ENCODE measurements at places on chromosomes 16 and 17.

DNA sequence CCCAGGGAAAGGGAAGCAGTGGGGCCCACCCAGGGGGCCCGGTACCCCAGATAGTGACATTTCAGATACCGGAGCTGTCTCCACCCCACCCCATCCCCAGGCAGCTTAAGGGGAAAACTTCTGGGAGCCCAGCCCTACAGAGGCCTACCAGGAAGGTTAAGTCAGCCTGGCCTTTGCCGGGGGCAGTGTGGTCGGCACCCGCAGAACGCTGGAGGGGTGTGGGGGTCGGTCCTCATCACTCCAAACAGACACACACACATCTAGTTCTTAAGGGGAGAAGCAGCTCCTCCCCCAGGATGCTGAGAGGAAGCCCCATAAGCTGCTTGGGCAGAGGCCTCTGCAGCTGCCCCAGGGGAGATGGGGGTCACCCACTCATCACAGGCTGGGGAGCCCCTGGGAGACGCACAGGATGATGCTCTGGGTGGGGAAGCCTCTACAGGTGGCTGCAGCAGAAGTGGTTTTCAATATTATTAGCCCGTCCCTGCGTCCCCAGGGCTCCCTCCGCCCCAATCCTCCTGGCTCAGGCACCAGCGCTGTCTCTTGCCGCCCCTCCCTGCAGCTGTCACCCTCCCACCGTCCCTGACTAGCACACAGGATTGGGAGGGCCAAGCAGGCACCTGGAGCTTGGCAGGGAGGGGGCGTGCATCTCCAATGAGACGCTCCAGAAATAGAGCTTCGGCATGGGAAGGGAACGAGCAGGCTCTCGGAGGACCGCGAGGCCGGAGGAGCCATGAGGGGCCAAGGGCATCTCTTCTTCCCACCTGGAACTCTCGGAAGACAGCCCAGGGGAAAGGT lies 1.4 kb upstream of the ABR start:
- no peak for DNase-seq

DNA sequence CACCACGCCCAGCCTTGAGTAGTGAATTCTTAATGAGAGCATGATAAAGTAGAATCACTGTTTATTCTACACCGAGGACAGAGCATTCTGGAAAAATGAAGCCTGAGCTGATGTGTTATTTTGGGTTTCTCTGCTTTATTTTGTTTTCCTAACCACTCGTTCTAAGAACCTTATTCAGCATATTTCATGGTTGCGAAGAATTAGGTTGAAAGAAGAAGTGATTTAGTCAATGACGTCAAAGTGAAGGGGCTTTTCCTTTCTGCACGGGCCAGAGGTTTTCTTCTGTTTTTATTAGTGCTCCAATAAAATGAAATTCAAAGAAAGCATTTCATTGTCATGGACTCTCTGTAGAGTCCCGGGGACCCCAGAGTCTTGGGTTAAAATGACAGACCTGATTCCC lies 178.5 kb downstream of the MAF start:
- no peak for DNase-seq

DNA sequence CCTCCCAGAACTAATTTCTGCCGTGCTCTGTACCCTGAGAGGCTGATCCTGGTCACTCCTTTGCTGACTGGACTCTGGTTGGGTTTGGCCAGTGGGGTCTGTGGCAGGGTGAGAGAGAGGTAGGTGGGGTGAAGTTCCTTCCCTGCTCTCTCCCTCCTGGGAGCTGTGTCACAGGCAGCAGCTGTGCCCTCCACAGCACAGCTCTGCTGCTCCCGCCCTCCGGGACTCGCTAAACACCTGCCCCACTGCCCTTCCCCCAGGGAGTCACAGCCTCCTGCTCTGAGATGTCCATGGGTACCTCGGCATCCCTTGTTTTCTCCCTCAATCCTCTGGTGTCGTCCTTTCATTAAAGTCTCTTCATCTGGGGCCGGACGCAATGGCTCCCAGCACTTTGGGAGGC lies 66.4 kb downstream of the SRCIN1 start:
- no peak for DNase-seq

DNA sequence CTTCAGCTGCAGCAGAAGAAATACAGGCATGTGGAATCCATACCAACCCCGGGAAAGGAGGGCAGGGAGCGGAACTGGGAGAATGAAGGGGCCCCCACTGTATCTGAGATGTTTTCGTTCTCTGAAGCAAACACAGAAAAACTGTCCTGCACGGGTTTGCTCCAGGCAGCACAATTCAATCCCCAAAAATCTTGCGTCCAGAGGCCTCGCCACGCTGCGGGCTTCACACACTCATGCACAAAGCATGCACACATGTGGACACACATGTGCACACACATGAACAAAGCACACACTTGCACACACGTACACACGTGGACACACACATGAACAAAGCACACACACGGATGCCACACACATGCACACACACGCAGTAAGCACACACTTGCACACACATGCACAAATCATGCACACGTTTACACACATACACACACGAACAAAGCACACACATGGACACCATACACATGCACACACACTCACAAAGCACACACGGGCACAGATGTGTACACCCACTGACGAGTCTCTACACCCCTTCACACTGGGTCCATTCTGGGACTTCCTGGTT lies 27.3 kb downstream of the COX4I1 start:
- DNase-seq, result no peak

DNA sequence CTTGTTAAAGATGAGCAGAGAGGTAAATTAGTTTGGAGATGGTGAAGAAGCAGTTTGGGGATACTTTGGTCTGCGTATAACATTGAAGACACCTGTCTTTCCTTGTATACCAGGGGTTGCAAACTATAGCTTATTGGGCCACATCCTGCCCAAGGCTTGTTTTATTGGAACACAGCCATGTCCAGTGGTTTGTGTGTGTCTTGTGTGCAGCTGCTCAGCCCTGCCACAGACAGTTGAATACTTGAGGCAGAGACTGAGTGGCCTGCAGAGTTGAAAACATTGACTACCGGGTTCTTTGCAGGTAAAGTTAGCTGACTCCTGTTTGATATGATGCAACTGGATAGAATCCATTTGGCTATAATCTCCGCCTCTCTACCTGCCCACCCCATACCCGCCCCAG lies 224.4 kb downstream of the PRKCA start:
- no peak for DNase-seq

GRCh38 chr16:83581082-83581481 lies 226.7 kb upstream of the HSBP1 start:
- no peak for DNase-seq

DNA sequence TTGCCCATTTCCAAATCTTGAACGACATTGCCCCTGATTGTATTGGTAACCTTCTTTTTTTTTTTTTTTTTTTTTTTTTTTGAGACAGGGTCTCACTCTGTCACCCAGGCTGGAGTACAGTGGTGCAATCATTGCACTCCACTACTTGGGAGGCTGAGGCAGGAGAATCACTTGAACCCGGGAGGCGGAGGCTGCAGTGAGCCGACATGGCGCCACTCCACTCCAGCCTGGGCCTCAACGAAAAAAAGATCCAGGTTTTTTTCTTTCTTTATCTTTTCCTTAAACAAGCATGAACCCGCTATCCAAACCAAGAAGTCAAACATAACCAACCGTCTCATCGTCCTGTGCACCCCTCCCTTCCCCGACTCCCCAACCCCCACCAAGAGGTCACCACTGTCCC lies 47.6 kb upstream of the RPH3AL start:
- no peak for DNase-seq

GRCh38 chr16:52022177-52022576 lies 524.8 kb downstream of the TOX3 start:
- no peak for DNase-seq

- DNase-seq, result no peak
Measured at GRCh38 chr17:77317091-77317750, 176.5 kb downstream of the SEC14L1 start.

GRCh38 chr17:76681222-76682137 lies 29.3 kb downstream of the MXRA7 start:
- peak; percentile 42 for DNase-seq

GRCh38 chr17:50278526-50279180 lies 4.4 kb downstream of the TMEM92 start:
- DNase-seq, result no peak

- no peak for DNase-seq
Measured at GRCh38 chr17:63956296-63956920, 16.3 kb downstream of the SCN4A start.

GRCh38 chr16:11639008-11639562 lies 29.2 kb upstream of the SNN start:
- DNase-seq, result no peak

- no peak for DNase-seq
Measured at GRCh38 chr17:73620414-73620813, 23.8 kb downstream of the SDK2 start.

GRCh38 chr16:85570735-85571562 lies 42.2 kb upstream of the GSE1 start:
- no peak for DNase-seq

GRCh38 chr16:57341062-57341440 lies 17.5 kb upstream of the CCL22 start:
- no peak for DNase-seq

DNA sequence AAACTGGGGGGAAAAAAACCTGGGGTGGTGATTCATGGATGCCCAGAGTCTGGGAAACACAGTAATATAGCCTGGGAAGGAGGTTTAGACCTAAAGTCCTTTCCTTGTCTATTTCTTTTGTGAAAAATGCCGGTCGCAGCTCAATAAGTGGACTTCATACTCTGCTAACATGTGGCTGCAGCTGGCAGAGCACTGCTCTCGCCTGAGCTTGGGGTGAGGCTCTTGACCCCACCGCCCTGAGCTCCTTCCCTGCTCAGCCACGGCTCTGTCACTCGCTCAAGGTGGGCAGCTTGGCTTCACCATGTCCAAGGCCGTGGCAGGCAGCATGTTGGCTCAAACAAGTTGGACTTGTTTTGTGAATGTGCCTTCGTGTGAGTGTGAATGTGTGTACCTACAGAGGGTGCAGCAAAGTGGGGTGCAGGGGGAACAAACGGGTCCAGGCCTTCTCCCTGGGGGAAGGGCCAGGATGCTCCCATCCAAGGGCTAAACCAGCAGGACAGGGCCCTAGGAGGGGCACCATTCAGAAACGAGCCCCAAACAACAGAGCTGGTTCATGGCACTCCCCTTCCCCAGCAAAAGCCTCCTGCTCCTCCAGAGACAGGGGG lies 4.9 kb downstream of the FA2H start:
- DNase-seq, result no peak

DNA sequence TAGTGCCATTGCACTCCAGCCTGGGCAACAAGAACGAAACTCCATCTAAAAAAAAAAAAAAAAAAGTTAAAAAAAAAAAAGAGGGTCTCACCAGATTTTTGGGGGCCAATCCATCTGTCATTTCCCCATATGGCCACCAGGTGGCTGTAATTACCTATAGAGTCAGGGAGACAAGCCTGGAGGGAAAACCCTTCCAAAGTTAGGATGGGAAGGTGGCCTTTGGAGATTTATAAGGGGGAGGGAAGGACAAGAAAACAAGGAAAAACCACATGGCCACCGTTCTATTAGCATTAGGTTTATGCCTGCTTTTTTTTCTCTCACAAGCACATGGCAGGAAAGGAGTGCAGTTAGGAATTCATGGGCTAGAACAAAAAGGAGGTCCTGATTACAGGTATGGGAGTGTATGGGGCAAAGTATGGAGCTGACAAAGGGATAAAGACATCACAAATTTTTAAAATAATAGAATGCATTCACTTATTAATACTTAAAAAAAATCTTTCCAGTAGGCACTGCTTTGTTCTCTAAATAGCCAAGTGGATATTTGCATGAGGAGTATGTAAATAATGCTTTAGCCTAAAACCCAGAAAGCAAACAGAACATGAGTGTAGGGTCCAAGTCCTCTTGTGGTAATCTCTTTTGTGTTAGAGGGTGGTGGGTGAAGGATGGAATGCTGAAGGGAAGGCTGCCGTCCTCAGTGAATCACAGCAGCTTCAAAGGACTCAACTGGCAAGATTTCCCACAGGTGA lies 5.1 kb downstream of the CYB5D1 start:
- DNase-seq, result no peak

- no peak for DNase-seq
Measured at GRCh38 chr16:88938777-88939244, 38.2 kb downstream of the CBFA2T3 start.

DNA sequence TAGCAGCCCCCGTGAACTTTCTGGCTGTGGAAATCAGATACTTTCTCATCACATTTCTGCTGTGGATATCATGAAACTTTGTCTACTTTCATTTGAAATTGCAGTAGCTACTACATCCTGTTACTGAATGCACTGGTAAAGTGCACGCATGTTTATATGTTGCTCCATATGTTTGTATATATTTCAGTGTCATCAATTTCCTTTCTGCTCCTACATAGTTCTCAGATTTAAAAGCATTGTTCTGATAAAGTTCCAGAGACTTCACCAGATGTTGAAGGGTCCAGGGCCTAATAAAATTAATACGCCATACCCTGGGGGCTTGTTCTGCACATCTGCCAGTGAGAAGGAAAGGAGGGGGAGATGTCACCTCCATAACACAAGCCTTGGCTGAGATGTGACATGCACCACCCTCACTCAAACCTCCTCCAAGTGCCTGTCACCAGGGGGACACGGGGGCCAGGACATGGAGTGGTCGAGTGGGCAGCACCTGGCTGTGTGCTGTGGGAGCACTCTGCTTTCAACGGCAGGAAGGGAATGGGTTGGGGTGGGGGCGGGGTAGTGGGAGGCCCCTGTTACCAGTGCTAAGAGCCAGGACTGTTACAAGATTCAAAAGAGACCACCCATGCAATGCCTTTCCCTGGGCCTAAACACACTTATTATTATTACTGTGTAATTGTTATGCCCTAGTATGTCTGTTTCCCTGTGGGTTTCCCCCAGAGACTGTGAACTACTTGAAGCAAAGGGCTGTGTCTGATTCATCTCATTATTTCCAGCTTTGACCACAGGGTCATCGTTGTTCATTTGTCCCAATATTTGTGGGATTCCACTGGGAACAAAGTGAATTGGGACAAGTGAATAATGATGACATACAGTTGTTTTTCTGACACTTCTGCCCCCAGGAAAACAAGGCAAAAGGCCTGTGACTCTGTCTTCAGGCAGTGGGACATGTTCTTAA lies 193.4 kb downstream of the FOXL1 start:
- DNase-seq, result no peak

- DNase-seq, result no peak
Measured at GRCh38 chr17:81365148-81365600, 30.1 kb upstream of the BAHCC1 start.

GRCh38 chr16:76800196-76800595 lies 390.8 kb upstream of the MON1B start:
- no peak for DNase-seq

DNA sequence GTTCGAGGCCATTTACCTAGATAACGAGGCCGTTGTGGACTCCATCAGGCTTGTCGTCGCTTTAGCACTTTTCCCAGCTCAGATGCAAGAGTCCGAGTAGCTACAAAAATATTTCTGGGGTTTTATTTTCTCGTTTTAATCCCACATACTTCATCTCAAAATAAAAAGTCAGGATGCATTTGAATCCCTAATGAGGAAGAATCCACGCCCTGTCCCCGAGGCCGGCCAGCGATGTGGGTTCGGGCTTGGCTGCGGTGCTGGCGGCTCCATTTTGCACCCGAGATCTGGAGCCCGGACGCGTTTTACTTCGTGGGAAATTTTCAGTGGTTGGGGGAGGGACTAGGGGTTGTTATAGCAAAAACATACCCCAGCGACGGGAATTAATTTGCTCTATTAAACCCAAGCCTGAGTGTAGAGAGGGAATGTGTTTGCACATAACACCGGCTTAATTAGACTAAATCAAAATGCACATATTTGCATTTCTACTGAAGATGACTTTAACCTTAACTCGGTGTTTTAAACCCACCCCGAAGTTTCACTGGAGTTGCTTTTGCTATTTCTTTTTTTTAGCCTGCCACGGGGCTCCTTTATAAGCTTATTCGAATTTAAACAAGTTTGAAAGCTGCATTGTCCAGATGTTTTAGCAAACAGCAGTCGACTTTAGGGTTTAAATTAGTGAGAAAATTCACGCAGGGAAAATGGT lies 4.8 kb downstream of the IRX5 start:
- no peak for DNase-seq

GRCh38 chr16:30585022-30585399 lies 486 bp downstream of the ZNF785 start:
- DNase-seq, result no peak
